Naive thymus-derived CD8-positive, alpha-beta T cell (primary cell): ENCODE measurements at places on chromosomes 11 and 22. TPM values are rescaled to one million over a fixed set of nuclear protein-coding genes. Genes with fewer than 3 reads are reported as not detected.

Gene SMTNL1
- polyA plus RNA-seq, result 0.12 TPM

GRCh38 chr11:109851780-109852390, 241.3 kb upstream of the ZC3H12C start:
- no peaks in the 10 kb centered on the region for H3K36me3 ChIP-seq
- H3K27me3 ChIP-seq, result no peaks in the 10 kb centered on the region
- no peak for DNase-seq
- H3K4me1 ChIP-seq, result no peaks in the 10 kb centered on the region

GRCh38 chr22:23868580-23868979, 10.9 kb downstream of the SLC2A11 start:
- H3K36me3 ChIP-seq, result no peaks in the 10 kb centered on the region
- DNase-seq, result no peak
- no peak overlapping the region for H3K27ac ChIP-seq
- H3K4me1 ChIP-seq, result no peaks in the 10 kb centered on the region
- no peak overlapping the region for H3K4me3 ChIP-seq

GRCh38 chr22:28896611-28897010, 13.2 kb downstream of the ZNRF3 start:
- no peak for DNase-seq
- peaks cover 22% of the 10 kb centered on the region for H3K27me3 ChIP-seq
- no peak overlapping the region for H3K27ac ChIP-seq
- H3K4me1 ChIP-seq, result peaks cover 15% of the 10 kb centered on the region
- H3K36me3 ChIP-seq, result no peaks in the 10 kb centered on the region

DNA sequence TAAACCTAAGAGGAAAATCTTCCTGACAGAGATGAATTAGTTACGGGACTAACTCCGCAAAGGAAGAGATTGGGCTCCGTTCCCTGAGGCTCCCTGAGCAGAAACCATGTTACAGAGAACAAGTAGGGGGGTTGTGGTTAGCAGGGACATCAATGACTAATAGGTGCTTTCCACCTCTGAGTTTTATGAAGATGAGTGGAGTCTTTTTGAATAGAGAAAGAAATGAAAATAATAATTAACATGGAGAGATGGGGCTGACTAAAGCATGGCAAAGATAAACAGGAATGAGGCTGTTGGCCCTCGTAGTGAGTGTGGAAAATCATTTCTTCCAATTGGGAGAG, 47.5 kb upstream of the PICALM start:
- no peak for DNase-seq
- peaks cover 5% of the 10 kb centered on the region for H3K27me3 ChIP-seq
- H3K4me1 ChIP-seq, result peaks cover 2% of the 10 kb centered on the region
- H3K36me3 ChIP-seq, result no peaks in the 10 kb centered on the region

Gene OR52E8
- polyA plus RNA-seq, result not detected
